ENCODE measurements at places on chromosomes 1 and 21.

DNA sequence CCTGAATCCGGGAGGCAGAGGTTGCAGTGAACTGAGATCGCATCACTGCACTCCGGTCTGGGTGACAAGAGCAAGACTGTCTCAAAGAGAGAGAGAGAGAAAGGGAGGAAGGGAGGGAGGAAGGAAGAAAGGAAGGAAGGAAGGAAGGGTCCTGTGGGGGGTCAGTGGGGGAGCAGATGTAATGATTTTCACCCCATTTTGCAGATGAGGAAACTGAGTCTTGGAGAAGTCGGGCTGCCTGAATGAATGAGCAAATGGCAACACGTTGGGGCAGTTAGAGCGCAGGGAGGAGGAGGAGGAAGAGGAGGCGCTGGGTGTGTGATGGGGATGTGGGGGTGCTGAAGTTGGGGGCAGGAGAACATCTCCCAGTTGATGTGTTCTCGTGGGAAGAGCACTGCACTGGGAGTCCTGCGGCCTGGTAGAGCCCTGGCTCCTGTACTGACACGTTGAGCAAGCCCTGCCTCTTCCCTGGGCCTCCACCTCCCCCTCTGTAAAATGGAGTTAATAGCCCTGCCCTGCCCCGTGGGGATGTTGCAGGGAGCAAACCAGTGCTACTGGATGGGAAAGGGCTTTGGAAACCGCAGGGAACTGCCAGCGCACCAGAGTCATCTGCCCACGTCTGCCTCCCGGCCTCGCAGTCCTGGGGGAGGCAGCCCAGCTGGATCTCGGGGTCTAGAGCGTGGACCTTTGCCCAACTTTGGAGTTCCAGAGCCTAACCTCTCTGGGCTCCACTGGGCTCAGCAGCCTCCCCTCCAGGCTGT lies 103.2 kb upstream of the CASZ1 start:
- DNase-seq = no peak

- no peak for DNase-seq
These were observed 226.4 kb downstream of the TGFB2 start for GRCh38 chr1:218571491-218571890.

- no peak for DNase-seq
These were observed 257.8 kb downstream of the NPHP4 start for GRCh38 chr1:5734414-5734813.

DNA sequence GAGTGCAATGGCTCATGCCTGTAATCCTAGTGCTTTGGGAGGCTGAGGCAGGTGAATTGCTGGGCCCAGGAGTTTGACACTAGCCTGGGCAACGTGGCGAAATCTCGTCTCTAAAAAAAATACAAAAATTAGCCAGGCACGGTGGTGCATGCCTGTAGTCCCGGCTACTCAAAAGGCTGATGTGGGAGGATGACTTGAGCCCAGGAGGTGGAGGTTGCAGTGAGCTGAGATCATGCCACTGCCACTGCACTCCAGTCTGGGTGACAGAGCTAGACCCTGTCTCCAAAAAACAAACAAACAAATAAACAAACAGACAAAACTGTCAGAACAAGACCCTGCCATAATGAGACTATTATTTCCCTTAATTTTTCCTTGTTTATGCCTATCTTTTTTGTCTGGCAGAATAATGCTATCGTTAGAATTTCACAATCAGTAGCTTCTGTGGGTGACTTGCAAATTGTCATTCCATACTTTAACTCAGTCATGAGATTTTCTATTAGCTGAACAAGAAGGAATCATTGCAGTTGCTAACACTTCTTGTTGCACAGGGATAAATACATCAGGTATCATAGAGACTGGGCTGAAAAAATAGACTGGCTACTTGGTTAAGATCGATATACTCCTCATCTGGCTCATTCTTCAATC lies 7.5 kb upstream of the THEM4 start:
- no peak for DNase-seq

All from RCC 7860 (cell line).